HuH-7 (cell line): ENCODE measurements at places on chromosomes 13 and 19.

DNA sequence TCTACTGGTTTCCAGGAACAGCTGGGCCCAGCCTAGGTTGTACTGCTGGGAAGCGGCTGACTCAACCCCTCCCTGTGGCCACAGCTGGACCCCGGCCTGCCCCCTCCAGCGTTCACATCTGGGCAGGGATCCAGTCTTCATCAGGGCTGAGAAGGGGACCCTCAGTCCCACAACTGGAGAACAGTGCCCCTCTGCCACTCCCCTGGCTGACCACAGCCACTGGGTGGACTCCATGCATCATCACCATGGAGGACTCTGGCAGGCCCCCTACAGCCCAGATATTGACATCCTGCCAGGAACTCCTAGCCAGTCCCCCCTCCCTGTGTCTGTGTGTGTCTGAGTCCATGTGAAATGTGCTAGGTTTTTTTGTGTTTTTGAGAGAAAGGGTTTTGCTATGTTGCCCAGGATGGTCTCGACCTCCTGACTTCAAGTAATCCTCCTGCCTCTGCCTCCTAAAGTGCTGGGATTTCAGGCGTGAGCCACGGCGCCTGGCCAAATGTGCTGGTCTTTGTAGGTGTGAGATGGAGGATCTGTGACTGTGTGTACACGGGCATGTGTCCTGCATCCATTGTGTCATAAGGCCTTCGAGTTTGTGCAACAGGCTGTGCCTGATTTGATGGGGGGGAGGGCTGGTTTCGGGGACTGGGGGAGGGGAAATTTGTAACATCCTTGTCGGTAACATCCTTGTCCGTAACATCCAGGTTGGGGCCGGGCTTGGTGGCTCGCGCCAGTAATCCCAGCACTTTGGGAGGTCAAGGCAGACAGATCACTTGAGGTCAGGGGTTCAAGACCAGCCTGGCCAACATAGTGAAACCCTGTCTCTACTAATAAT is 4.0 kb upstream of the HOOK2 start:
- DNase-seq, result no peak

- DNase-seq, result no peak
Measured at GRCh38 chr13:100789481-100789880, 114.9 kb upstream of the TMTC4 start.

- DNase-seq, result no peak
Measured at GRCh38 chr13:38680912-38681311, 6.0 kb upstream of the FREM2 start.

DNA sequence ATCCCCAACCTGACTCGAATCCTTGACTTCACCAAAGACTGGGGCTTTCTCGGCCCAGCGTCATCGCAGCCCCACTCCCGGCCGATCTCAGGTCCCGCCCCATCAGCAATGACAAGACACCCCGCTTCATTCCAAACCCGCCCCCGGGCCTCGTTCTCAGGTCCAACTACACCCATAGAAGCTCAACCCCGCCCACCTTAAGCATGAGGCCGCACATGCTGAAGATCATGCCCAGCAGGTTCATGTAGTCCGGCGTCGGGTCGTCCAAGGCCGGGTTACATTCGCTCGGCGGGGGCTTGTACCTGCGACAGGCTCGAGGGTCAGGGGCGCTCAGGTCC is 2.3 kb downstream of the WDR83 start:
- no peak for DNase-seq

DNA sequence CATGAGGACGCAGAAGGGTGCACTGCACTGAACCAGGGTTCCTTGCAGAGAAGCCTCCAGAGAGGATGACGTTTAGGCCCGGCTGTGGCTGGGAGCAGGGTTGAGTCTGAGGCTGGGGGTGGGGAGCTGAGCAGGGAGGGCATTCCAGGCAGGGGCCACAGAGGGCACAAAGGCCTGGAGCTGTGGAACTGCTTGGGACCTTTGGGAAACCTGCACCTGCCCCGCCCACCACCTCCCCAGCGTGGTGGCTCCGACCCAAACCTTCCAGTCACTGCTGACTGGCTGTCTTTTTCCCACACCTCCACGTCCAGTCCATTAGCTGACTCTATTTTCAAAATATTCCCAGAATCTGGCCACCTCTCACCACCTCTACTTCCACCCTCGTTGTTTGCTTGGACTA is 4.9 kb upstream of the LMTK3 start:
- DNase-seq, result no peak

DNA sequence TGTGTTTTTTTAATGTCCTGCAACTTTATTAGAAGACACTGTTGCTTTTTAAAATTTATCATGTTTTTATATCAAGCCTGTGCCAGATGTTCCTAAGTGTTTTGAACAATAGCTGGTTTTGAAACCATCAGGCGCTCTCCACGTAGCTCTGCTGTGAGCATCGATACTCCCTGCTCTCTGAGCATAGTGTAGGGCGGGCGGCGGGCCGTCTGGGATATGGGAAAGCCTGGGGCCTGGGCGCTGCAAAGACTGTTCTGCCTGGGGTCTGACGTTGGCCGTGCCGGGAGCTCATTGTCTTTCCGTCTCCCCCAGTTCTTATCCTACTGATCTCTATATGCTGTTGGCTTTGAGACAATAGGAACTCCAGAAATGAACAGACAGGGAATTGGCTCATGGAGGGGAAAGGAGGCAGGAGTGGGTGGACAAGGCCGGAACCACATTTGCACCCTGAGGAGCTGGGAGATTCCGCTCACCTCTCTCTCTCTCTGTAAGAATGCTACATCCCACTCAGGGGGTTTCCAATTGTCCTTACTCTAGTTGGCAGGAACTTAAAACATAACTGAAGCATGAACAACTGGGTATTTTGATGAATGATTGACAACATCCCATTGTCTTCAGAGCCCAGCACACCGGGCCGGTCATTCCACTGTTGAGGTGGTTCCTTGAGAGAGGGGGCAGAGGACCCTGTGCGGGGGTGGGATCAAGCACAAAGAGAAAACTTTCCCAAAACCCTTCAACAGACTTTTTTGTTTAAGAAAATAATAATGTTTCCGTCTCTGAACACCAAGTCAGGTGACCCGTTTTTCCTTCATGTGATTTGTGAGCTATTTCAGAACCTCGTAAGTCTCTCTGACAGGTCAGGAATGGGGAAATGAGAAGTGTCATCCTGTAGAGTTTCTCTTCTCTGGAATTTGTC is 64.7 kb downstream of the COL4A2 start:
- no peak for DNase-seq

DNA sequence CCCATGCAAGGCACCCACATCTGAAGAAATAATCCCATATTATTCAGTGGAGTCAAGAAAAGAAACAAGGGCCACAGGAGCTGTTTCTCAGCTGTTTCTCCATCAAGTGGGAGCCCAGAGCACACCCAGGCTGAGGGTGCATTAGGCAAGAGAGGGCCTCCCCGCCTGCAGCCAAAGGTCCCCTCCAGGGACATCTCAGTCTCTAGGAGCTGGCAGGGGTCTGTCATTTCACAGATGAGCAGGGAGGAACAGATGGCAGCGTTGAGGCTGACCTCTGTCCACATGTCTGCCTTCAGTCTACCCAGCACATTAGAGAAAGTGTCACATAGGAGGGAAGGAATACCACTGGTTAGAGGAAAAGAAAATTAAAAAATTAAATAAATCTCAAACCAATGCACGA is 157.7 kb downstream of the ZNF536 start:
- DNase-seq, result no peak

- DNase-seq, result peak; percentile 54
Measured at GRCh38 chr13:67224148-67224846, 5.8 kb downstream of the PCDH9 start.
